Posterior cingulate gyrus (tissue), 11 donors: ENCODE measurements at places on chromosomes 12 and 14.

DNA sequence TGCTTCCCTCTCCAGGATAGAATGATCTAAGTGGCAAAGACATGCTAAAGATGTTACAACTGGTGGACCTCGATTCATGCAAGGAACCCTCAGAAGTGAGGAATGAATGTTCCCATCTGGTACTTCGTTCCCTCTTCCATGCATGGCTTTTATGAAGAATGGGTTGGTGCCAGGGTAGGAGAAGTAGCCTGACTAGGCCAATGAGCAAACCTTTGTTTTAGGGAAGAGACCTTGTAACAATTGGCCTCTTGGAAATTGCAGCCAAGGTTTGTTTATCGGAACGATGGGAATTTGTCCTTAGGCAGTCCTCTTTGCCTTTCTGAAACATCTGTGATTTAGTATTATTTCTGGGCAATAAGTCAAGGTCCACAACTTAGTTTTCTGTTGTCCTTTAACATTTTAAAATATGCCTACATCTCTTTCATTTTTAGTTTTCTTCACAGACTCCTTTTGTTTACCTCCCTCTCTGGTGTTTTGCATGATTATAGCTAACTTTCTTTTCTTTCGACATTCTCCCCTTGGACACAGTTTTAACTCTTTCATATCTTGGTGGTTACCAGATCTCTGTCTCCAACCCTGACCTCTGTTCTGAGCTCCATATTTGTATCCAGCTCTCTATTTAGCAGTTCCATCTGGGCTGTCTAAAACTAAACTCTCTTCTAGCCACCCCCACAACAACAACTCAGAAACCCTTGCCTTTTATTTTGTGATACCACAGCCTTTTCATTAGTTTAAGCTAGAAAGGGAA lies 70.0 kb downstream of the DIP2B start:
- DNase-seq = no peak

DNA sequence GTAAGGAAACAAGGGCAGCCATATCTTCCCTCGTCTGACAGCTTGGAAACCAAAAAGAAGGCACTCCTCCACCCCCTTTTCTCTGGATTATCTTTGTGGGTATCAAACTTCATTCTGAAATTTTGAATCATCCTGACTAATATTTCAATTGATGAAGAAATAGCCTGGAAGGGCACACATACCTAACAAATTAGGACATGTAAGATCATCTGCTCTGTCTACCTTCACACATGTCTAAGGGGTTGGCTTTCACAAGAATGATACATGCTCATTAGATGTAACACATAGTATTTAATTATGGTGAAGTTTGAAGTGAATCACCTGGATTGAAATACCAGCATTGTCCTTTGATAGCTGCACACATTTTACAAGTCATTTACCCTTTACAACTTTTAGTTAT lies 348.1 kb upstream of the RPL10L start:
- DNase-seq = no peak

DNA sequence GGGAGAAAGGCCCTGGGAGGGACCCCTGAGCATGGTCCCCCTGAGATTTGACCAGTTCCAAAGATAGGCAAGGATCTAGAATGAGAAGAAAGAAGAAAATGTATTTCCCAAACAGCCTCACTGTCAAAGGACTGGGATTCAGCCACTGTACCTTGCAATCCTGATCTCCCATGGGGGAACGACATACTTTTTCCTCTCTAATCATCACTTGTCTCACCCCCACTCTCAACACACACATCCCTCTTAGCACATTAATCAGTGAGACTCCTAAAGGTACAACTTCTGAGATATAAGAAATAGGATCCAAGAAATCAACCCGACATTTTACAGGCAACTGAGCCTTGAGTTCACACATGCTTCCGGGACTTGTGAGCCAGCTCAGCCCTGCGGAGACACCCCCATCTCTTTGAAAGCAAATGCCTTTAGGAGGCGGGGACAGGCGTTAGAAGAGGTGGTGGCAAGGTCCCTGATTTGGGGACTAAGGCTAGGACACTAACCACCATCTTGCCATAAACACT lies 1.4 kb downstream of the MAP3K9 start:
- no peak for DNase-seq

DNA sequence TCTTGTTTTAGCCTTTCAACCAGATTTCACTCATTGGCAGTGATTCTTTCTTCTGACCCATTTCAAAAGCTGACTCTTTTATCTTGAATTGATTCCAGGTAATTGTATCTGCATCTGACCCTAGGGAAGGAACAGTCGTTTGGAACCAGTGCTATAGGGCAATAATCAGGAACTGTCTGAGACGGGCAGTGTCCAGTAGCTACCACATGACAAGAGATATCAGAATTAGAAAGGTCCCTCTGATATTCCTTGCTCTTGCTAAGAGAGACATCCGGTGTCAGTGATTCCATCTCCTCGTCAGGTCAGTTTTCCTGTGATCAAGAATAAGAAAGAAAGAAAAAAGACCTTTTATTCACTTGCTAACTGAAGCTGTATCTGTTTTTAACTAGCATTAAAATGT lies 47.8 kb upstream of the PDE3A start:
- DNase-seq = no peak

DNA sequence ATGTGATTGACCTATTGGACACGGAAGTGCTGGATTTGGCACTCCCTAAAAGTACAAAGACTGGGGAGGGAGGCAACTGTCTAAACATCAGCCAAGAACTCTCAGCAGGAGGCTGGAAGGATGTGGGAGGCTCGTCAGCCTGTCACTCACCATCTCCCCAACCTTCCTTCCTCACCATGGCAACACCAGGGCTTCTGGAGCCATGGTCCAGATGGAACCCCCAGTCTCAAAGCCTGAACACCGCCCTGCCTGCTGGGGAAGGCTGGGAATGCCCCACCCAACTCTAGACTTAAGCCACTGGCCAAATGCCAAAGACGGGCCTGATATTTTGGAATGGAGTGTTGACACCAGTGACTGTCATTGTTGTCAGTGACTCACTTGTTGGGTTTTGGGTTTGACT lies 55.3 kb downstream of the GALNT16 start:
- DNase-seq = peak; percentile 47

DNA sequence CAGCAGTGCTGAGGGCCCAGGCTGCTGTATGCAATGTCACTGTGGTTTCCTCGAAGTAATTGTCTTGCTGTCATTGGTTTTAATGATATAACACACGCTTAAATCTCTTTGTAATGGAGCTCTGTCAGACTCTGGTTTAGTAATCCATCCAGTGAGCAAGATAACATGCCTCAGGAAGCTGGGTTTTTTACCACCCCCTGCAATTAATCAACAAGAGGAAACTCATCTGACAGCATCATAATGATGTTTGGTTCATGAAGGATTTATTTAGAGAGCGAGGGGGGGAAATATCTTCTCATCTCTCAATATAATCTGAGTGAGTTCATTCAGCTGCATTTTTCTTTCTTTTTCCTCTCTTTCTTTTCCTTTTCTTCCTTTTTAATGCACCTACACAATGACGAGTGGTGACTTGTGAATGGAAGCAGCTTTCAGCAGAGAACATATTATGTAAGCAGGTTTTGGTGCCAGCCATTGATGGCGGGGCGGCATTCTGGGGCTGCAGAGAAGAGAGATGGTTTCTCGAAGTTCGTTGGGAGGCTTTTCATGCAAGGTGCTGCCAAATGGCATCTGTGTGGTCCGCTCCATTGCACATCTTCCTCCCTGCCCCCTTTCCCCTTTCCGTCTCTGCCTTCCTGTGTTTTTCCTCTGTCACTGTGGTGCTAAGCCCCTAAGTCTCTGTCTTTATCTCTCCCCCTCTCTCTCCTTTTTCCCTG lies 6.7 kb downstream of the RPH3A start:
- DNase-seq = peak; percentile 51

- no peak for DNase-seq
These were observed 493.3 kb upstream of the SYT1 start for GRCh38 chr12:78371284-78371683.
